ENCODE measurements at places on chromosomes 6 and 20.
A peak's percentile ranks its signal among the peaks of the same experiment; 100 is the strongest.

DNA sequence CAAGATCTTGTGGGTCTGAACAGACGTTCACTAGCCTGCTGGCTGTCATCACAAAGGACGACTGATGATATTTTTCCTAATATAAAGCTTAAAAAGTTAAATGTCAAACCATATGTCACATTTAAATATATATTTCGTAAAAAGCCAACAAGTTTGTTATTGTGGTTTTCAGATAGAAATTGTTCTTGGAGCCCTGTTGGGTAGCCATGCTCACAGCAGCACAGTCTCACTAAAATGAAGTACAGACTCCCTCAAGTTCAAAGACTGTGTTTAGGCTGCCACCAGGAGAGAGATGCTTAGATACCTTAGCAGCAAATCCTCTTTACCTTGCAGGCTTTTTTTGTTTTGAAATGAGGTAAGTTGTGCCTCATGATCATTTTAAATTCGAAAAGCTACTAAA, 17.8 kb downstream of the EEF1E1 start:
- DNase-seq, result no peak

DNA sequence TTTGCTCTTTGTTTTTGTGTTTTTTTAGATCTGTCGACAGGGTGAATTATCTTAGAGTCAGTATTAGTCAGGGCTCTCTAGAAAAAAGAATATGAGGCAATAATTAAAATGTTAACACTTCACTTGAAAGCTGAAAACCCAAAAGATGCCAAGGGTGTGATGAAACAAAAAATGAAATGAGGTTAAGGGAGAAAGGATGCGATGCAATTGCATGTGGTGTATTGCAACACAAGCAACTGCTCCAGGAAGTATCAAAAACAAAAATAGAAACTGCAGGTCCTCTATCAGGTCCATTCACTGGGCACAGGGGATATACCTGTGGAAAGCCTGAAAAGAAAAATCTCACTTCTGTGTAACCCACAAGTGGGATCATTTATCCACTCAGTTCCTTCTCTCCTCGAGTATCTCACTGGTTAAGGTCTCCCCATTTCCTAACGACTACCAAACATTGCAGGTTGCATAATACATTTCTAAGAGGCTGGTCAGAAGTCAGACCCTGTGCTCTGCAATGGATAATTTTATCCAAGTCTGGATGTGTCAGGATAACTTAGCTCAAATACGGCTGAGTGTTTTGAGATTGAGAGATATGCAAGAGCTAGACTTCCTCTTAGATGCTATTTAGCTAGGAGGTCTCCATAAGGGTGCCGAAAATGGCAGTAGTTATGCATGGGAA, 257.7 kb upstream of the GJE1 start:
- no peak for DNase-seq

- no peak for DNase-seq
These were observed 68.6 kb downstream of the BCKDHB start for GRCh38 chr6:80174900-80175572.

GRCh38 chr6:105745464-105746129, 340.5 kb upstream of the PRDM1 start:
- DNase-seq, result no peak

GRCh38 chr6:52154381-52154780, 31.8 kb upstream of the IL17A start:
- DNase-seq, result no peak

DNA sequence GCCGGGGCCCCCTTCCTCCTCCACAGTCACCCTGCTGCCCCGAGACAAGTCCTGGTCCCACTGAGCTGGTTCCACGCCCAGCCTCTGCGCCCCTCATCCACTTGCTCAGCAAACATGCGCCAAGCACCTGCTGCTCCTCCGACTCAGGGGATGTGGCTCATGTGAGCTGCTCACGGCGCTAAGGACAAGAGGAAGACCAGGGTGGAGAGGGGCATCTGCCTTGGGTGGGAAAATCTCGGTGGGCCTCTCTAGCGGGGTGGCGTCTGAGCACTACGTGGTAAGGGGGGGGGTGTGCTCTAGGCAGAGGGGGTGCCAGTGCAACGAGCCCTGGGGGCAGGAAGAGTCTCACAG, 4.5 kb downstream of the LAMA5 start:
- no peak for DNase-seq

GRCh38 chr6:161583584-161583983, 309.7 kb upstream of the AGPAT4 start:
- DNase-seq, result no peak

- no peak for DNase-seq
These were observed 132.1 kb downstream of the KIF13A start for GRCh38 chr6:17855381-17855780.

DNA sequence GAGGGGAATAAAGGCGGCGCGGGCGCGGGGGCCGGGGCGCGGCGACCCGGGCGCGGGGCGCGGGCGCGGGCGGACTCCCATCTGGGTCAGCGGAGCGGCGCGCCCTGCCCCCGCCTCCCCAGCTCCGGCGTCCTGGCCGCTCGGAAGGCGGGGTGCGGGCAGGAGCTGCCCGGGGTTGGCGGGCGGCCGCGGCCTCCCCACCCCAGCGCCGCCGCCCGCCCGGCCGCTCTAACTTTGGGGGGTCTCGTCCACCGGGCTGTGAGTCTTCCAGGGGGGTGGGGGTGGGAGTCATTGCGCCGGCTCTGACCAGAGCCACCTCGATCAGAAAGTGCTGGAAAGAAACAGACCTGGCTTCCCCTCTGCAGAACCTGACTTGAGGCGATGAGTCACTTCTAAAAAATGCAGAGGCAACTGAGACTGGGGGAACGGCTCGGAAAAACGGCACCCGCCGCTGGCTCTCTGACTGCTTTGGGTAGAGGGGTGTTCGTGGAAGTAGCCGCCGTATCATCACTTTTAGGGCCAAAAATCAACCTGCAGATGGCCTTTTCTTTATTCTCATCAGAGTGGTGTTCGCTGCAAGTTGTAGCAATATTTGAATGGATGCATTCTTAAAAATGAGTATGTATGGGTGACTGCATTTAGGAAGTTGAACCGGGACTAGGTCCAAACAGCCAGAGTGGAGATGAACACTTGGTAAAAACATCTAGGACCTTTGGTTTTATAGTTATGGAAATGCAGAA, 667 bp downstream of the CAP2 start:
- DNase-seq, result peak; percentile 67

GRCh38 chr6:168851460-168852375, 401.9 kb downstream of the THBS2 start:
- no peak for DNase-seq

DNA sequence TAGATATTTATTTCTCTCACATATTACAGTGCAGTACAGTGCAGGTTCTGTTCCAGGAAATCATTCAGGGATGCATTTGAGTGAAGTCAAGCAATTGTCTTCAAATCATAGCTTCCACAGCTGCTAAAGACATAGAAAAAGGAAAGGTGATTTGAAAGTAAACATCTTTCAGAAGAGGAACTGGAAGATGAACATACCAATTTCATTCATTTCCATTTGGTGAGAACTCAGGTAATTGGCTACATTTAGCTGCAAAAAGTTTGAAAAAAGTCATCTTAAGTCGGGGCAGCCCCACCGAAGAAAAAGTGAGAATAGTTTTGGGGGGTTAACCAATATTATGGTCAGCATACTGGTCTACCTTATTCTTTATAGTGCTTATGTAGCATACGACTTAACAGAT, 61.4 kb upstream of the IL20RA start:
- no peak for DNase-seq

DNA sequence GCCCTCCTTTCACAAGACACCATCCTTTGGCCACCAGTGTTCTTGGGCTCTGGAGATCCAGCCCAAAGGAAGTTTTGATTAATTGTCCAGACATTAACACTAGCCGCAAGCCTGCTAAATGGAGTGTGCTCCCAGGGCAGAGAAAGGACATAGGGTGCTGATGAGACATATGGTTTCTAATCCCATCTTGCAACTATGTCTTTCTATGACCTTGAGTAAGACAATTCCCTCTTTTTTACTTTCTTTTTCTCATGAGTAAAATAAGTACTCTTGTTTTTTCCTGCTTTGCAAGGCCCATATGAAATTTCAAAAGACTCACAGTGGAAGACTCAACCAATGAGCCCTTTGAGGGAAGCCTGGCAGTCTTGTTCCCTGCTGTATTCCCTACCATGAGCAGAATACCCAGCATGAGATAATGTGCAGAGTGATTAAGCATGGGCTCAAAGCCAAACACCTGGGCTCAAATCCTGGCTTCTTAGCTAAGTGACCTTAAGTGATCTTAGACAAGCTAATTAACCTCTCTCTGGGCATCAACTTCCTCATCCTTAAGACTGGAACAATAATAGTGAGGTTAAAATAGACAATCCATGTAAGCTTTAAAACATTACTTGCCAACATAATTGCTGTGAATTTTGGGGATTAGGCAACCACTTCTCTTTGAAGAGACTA, at the start of gene WFDC10B:
TSS of gene WFDC10B (minus strand) at position 51 of the 669 bp plus-strand sequence. CDS start 19,027 bp downstream, outside the sequence.
- no peak for DNase-seq

- peak; percentile 55 for DNase-seq
These were observed 125.0 kb upstream of the BACH2 start for GRCh38 chr6:90421666-90422065.

DNA sequence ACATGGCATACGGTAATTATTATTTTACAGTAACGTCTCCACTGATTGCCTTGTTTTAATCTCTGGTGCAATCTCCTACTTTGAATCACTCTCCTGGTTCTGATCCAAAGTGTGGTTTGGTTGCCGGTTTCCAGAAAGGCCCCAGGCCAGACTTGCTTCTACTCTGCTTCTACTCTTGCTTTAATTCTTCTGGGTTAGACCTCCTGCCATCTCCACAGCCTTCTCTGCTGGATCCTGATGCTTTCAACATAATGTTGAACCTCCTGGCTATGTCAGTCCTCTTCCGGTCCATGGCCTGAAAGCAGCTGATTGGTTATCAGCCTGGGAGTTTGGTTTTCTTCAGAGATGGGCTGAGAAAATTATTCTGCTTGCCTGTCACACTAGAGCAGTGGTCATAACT, 266.5 kb upstream of the RIMS1 start:
- DNase-seq, result no peak

DNA sequence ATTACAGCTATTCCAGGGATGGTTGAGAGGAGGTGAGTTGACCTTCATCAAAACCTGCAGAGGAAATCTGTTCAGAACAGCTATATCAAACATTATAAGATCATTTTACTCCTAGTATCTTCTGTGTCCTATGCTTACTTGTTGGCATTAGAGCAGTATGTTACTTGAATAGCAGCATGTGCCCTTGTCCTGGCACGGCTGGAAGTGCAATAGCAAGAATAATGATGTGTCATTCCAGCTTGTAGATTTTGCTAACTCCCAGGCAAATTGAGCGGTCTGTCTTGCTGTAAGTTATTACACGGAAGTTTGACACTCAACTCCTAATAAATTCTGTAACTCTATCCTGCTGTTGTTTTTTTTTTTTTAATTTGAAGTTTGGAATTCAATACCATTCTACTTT, 385.5 kb downstream of the TENT5A start:
- no peak for DNase-seq

GRCh38 chr6:77653816-77654215, 977 bp downstream of the MEI4 start:
- no peak for DNase-seq

GRCh38 chr6:147506704-147507114, 1.8 kb upstream of the SAMD5 start:
- peak; percentile 10 for DNase-seq

- no peak for DNase-seq
These were observed 107.9 kb upstream of the CLDN20 start for GRCh38 chr6:155155787-155156447.

GRCh38 chr20:41632896-41633295, 14.7 kb upstream of the CHD6 start:
- no peak for DNase-seq

DNA sequence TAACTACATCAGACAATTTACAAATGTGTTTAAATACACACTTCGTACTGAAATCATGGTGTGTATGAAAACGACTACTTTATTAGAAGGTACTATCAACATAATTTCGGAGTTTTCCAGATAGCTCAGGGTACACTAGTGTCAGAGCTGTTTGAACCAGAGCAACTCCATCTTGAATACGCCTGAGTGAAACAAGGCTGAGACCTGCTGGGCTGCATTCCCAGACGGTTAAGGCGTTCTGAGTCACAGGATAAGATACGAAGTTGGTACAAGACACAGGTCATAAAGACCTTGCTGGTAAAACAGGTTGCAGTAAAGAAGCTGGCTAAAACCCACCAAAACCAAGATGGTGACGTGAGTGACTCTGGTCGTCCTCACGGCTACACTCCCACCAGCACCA, 167.6 kb downstream of the THBS2 start:
- no peak for DNase-seq

- DNase-seq, result peak; percentile 30
These were observed 1.0 kb downstream of the NCOA6 start for GRCh38 chr20:34824452-34824805.

GRCh38 chr6:149337320-149337719, 19.8 kb downstream of the TAB2 start:
- no peak for DNase-seq

DNA sequence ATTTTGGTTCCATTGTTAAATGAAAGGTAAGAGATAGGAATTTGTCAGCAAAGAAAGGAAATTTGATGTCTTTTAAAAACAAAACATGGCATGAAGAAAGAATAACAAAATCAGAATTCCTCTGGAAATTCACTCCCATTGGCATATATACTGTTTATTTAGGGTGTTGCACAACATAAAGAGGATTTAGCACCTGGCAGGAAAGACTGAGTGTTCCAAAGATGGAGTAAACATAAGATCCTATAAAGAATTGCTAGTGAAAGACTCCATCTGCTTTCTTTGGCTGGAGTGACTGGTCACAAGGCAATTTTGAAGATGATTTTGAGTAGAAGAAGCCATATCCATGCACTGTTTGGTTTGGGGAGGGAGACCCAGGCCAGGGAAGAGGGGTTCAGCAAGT, 62.4 kb downstream of the CD24 start:
- DNase-seq, result no peak

DNA sequence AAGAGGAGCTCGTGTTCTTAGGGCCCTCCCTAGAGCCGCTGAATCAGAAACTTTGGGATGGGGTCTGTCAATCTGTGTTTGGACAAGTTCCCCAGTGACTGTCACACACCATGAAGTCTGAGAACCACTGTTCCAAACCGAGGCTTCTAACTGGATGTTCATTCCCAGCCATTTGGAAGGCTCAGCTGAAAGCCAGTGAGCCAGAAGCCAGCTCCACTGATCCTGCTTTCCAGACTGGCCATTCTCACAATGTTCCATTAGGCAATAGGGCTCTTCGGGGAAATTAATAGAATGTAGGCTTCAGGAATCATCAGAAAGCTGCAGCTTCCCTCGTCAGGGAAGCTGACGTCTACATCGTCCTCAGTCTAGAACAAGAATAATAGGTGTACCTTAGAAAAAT, 90.8 kb upstream of the QKI start:
- peak; percentile 64 for DNase-seq
